ENCODE measurements at places on chromosomes 7 and 10. TPM values are rescaled to one million over a fixed set of nuclear protein-coding genes. Genes with fewer than 3 reads are reported as not detected.

The MAT1A gene
- polyA plus RNA-seq, result not detected

The DMBT1 gene
- 0.06 TPM for polyA plus RNA-seq

The UTF1 gene
- polyA plus RNA-seq, result not detected

The PEX1 gene
- polyA plus RNA-seq, result 30.7 TPM

The CPA2 gene
- polyA plus RNA-seq, result not detected

The MEIG1 gene
- polyA plus RNA-seq, result 3.5 TPM

The ACBD7 gene
- polyA plus RNA-seq, result 3.3 TPM

The AOAH gene
- polyA plus RNA-seq, result 6.5 TPM

The CFAP46 gene
- polyA plus RNA-seq, result not detected

The CPA1 gene
- not detected for polyA plus RNA-seq
